ENCODE measurements at places on chromosomes 16 and 17. TPM values are rescaled to one million over a fixed set of nuclear protein-coding genes. Genes with fewer than 3 reads are reported as not detected.

Gene SDR42E1
- 14.3 TPM for polyA plus RNA-seq

Gene IGFALS
- 4.3 TPM for polyA plus RNA-seq

Gene CDH5
- polyA plus RNA-seq: 63.6 TPM

Gene MRM1
- 4.7 TPM for polyA plus RNA-seq

Gene CES5A
- polyA plus RNA-seq: 0.09 TPM

Gene KRTAP4-4
- not detected for polyA plus RNA-seq

Gene SMIM36
- polyA plus RNA-seq: not detected

Gene KRT28
- polyA plus RNA-seq: not detected

Gene MRC2
- polyA plus RNA-seq: 83.9 TPM

Gene PLA2G10
- 0.45 TPM for polyA plus RNA-seq

Gene NME1
- polyA plus RNA-seq: 63.6 TPM

Gene KRTAP2-1
- polyA plus RNA-seq: not detected

Gene HIGD1B
- 1.1 TPM for polyA plus RNA-seq

Gene STAT5A
- 6.6 TPM for polyA plus RNA-seq

Gene NOB1
- polyA plus RNA-seq: 71.9 TPM

Gene NOD2
- polyA plus RNA-seq: 0.46 TPM

Gene CTRB2
- polyA plus RNA-seq: not detected

Gene GLP2R
- not detected for polyA plus RNA-seq

Gene TERB1
- polyA plus RNA-seq: not detected

Gene PLLP
- polyA plus RNA-seq: 22.9 TPM

Gene KCNAB3
- 8.9 TPM for polyA plus RNA-seq

Gene USH1G
- 0.81 TPM for polyA plus RNA-seq

Gene PRDM7
- polyA plus RNA-seq: 1.2 TPM

Gene CASKIN2
- 28.5 TPM for polyA plus RNA-seq

Gene TBX4
- 0.26 TPM for polyA plus RNA-seq

Gene SP2
- 24.8 TPM for polyA plus RNA-seq

Gene SLC16A6
- polyA plus RNA-seq: 0.43 TPM

Gene TMUB2
- polyA plus RNA-seq: 54.2 TPM

Gene KRT17
- 1.7 TPM for polyA plus RNA-seq

Gene VEZF1
- 112 TPM for polyA plus RNA-seq

Gene UTS2R
- 0.76 TPM for polyA plus RNA-seq

Gene OSGIN1
- polyA plus RNA-seq: 0.23 TPM

Gene CAVIN1
- 67.5 TPM for polyA plus RNA-seq

Gene PRPF8
- polyA plus RNA-seq: 334 TPM

Gene TMEM208
- 46.1 TPM for polyA plus RNA-seq

Gene CTRB1
- not detected for polyA plus RNA-seq

Gene MYH13
- polyA plus RNA-seq: 0.14 TPM

Gene GGNBP2
- 106 TPM for polyA plus RNA-seq

Gene ZP2
- 0.13 TPM for polyA plus RNA-seq

Gene GPR179
- polyA plus RNA-seq: 0.06 TPM

Gene TCAP
- 2.2 TPM for polyA plus RNA-seq

Gene CBX2
- polyA plus RNA-seq: 33.3 TPM

Gene C17orf78
- not detected for polyA plus RNA-seq

Gene NTN3
- 4.8 TPM for polyA plus RNA-seq

Gene CDH15
- polyA plus RNA-seq: 3.3 TPM

Gene RDM1
- polyA plus RNA-seq: 4.3 TPM

Gene G6PC1
- polyA plus RNA-seq: 5.2 TPM

Gene TEX19
- not detected for polyA plus RNA-seq

Gene KRTAP2-2
- polyA plus RNA-seq: not detected

Gene ZG16B
- polyA plus RNA-seq: 1.2 TPM

Gene SPNS3
- 4.9 TPM for polyA plus RNA-seq

Gene KCNH4
- polyA plus RNA-seq: 0.06 TPM

Gene HS3ST3B1
- polyA plus RNA-seq: 21.1 TPM

Gene TM4SF5
- 2.8 TPM for polyA plus RNA-seq

Gene MEOX1
- polyA plus RNA-seq: 12.8 TPM

Gene KRTAP17-1
- polyA plus RNA-seq: not detected

Gene NDUFAF8
- 42.8 TPM for polyA plus RNA-seq

Gene SPATA22
- 2.4 TPM for polyA plus RNA-seq

Gene SOX15
- polyA plus RNA-seq: 3.0 TPM

All from left renal cortex interstitium (tissue), 4 donors.